ENCODE measurements at places on chromosomes 11 and 22.

DNA sequence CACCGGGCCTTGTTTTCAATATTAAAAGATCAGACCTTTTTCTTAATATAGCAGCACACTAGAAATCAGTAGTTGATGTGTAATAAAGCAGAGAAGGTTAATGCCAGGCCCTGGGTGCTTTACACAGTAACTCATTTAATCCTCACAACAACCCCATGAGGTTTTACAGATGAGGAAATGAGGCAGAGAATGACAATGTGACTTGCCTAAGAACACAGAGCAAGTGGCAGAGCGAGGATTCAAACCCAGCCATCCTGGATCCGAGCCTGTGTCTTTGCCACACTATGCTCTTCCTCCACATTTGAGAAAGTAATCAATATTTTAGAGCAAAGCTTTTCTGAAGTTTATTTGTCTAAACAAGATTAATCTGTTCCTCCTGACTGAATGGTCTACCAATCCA is 7.2 kb downstream of the JAML start:
- DNase-seq: no peak

DNA sequence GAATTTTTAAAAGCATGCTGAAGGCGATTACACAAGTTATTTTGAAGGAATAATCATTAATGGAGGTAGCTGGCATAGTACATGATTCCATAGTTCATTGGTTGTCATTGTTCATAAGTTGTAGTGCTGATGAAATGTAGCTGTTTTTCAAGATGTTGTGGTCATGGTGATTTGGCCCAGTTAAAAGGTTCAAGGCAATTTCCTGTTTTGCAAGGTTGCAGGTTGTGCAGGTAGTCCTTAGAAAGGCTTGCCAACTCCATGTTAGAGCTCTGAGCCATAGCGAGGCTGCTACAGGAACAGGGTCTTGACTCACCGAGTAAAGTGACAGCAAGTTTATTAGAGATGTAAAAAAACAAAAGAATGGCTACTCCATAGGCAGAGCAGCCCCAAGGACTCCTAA is 95.8 kb upstream of the CHORDC1 start:
- no peak for DNase-seq

DNA sequence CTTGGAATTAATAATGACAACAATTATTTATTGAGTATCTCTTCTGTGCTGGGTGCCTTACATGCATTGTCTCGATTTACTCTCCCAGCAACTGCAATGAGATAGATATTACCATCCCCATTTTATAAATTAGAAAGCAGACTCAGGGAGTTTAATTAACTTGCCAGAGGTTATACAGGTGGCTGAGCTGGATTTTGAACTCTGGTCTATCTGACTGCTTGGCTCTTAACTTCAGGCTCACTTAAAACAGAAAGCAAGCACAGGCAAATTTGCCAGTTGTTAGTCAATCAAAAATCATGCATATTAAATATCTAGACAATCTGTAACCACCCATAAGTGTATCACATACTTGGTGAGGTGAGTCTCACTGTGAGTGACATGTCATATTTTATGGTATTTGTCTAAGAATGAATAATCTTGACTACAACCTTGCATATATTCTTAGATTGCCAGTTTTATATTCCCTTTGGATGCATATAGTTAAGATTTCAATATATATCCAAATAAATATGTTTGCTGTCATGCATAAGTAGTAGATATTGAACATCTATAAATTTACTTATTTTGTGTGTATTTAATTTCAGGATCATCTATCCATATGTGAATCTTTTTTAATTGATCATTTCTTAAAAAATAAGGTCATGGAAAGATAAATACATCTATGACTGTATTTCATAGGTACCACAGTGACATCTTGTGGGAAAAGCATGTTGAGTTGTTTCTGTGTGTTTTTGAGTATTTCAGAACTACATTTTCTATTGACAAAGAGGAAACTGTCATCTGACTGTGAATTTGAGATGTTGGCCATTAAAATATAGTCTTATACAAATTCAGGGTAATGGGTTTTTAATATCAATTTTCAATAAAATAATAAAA is 112.0 kb upstream of the ARHGAP42 start:
- DNase-seq: no peak

DNA sequence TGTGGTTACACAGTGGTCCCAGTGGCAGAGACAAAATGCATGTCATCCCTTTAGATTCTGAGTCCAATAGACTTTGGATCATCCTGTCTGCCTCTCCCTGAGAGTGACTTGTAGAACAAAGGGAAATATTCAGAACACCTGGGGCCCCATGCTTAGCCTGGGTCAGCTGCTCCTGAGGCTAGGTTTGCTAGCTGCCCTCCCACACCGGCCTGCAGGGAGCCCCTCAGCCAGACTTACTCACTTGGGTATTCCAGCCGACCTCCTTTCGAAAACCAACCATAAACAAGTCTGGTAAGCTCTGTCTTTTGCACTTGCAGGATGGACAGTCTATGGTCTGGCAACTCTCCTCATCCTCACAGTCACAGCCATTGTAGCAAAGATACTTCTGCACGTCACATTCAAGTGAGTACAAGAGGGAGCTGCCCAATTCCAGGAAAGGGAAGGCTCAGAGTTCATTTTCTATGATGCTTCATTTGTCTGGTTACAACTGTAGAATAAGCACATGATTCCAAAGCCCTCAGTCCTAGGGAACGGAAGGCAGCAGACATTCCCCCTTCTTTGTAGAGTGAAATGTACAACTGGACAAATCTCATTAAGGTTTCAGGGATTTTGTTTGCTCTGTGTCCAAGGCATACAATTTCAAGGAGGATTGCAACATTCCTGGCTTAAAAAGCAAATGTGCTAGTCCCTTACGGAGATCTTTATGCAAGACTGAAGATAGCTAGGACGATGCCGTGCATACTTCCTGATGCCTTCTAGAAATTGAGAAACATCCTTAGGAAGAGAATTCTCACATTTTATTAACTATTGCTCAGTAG is 65.5 kb upstream of the EMID1 start:
- DNase-seq: no peak

DNA sequence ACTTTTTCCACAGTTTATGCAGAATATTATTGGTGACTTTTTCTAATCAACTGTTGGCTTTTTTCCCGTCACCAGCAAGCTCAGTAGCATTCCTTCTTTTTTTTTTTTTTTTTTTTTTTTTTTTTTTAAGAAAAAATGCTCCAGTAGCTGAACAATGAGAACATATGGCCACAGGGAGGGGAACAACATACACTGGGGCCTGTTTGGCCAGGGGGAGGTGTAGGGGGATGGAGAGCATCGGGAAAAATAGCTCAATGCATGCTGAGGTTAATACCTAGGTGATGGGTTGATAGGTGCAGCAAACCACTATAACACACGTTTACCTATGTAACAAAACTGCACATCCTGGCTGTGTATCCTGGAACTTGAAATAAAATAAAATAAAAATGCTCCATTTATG is 82.5 kb downstream of the ARHGAP42 start:
- no peak for DNase-seq

DNA sequence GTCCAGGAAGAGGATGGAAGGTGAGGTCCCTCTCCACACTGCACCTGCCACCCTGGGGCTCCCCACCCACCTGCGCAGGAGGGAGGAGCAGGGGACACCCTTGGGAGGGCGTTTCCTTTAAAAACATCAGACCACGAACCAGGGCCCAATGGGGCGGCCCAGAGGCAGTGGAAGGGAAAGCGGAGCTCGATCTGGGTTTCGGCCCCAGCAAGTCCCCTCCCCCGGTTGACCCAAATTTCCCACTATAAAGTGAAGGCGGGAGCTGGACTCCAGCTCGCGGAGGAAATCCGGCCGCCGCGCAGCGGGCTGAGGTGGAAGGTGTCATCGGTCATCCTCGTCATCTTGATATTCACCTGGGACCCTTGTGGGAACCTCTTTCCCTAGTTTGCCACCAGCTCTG is 99.3 kb downstream of the WNT7B start:
- no peak for DNase-seq

DNA sequence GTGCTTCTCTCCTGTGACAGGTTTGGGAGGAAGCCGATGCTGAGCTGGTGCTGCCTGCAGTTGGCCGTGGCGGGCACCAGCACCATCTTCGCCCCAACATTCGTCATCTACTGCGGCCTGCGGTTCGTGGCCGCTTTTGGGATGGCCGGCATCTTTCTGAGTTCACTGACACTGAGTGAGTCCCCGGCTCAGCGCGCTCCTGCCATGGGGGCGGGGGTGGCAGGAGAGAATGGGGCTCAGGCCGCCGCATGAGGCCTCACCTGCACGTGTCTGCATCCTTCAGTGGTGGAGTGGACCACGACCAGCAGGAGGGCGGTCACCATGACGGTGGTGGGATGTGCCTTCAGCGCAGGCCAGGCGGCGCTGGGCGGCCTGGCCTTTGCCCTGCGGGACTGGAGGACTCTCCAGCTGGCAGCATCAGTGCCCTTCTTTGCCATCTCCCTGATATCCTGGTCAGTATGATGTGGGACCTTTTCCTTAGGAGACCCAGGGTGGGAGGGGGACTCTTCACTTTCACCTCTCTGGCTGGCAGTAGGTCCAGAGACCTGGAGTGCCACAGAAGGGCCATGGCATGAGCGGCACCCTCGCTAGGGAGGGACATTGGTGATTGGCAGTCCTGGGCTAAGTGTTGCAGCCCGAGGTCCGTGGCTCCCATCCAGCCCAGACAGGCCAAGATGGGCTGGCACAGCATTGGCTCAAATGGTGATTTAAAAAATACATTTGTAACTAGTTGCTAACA is 28.9 kb upstream of the SLC22A12 start:
- no peak for DNase-seq

DNA sequence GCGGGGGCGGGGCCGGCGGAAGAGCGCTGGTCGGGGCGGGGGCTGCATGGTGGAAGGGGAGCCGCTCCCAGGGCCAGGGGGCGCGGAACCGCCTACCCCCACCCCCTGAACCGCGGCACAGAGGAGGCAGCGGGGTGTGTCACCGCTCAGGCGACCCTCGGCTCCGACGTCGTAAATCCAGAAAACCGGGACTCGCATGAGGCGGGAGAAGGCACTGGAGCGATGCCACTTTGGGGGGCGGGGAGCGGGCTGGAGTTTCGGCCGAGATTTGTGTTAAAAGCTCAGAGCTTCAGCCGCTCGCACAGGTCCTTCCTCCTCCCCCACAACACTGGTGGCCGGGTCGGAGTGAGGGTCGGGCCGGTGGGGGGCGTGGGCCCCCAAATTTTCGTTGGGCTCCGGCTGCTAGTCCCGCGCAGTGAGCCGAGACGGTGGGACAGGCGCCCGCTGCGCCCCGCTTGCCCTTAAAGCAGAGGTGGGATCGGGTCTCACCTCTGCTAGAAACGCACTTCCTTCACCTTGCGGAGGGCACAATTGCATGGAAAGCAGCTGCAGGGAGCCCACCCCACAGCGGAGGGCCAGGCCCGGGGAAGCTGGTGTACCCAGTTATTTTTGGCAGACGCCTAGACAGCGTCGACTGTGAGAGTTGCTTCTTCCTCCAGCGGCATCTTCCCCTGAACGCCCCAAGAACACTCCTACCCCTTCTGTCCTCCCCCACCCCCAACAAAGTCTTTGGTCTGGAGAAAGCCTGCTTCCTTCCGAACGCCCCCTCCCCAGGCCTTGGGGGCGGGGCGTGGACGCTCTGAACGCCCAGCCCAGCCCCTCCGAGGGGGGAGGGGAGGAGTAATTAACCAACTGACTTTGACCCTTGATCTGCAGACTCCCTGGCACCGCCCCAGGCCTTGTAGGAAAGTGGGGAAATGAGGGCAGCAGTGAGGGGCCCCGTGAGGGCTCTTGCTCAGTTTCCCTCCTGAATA is 1.1 kb downstream of the OVOL1 start:
- no peak for DNase-seq

GRCh38 chr11:105609832-105610781 is at the start of gene GRIA4:
Gene GRIA4, plus strand, starts transcription at chr11:105610073. Its CDS starts 925 bp downstream, at chr11:105610998.
- DNase-seq: peak; percentile 7

DNA sequence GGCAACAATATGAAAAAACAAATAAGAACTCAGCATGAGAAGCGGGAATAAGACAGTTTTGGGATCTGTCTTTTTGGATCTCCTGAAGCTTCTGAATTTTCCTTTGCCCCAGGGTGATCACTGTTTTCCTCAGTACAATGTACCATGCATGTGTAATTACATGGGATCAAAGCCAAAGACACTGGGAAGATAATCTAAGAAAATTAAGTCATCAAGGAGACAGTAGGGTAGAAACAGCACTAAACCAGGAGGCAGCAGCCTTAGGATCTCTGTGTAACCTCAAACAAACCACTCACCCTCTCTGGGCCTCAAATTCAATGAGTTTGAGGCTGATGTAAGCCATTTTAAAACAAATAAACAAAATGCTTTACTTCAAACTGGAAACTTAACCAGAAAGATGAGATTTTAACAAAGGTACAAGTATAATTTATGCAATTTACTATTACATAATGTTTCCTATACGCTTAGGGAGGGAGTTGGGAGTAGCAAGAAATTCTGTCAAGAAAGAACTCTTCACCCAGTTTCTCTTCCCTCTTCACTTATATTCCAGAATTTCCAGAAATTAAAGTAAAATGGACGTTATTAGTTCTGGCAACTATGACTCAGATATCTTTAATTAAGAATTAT is 77.0 kb downstream of the RAB30 start:
- DNase-seq: no peak

- no peak for DNase-seq
Measured at GRCh38 chr22:30574997-30575671, 669 bp upstream of the GAL3ST1 start.

DNA sequence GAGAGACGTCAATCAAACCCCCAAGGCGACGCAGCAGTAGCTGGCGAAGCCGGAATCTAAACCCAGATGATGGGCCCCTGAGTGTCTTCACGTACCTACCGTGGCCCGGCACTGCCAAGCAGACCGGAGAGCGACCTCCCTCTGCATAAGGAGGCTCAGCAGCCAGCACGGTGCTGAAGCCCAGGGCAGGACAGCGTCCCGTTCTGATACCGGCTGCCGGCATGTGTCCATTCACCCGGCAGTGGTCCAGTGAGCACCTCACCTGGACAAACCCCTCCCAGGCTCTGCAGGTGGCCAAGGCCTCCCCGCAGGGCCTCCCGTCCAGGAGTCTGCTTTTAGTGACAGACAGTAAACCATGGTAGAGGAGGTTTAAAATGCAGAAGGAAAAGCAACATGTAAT is 142.0 kb downstream of the BRD1 start:
- DNase-seq: no peak

GRCh38 chr11:39374963-39375698 is 2084.3 kb downstream of the LRRC4C start:
- DNase-seq: no peak

DNA sequence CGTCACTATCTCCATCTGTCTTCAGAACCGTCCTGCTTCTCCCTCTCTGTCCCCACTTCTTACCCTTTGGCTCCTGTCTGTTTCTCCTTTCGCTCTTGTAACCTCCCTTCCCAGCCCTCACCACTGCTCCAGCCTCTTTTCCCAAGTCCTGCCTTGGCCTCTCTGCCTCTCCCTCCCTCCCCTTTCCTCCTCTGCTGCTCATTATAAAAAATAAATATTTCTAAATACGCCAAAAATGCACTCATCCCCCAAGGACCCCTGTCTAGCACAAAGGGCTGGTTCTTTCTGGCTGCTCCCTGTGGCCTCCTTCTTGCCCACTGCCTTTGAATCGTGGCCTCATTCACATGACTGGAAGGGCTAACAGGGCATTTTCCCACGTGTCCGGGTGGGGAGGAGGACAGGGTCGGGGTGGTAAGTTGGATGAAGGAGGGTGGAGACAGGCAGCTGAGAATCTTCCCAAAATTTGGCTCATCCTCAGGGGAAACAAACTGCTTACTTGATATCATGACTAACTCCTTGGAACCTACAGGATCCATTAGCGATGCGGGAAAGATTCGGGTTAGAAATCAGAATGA is 26.4 kb upstream of the OAF start:
- no peak for DNase-seq

GRCh38 chr11:72823105-72823804 is 9.0 kb downstream of the ATG16L2 start:
- DNase-seq: no peak

GRCh38 chr22:33572086-33572485 is 348.2 kb downstream of the LARGE1 start:
- DNase-seq: no peak

- DNase-seq: no peak
Measured at GRCh38 chr11:82786001-82786400, 52.3 kb upstream of the FAM181B start.

Measured in activated CD4-positive, alpha-beta T cell treated with anti-CD3 and anti-CD28 coated beads, Interleukin-2, amount 50 U/mL, for 48 hours (primary cell).